ENCODE measurements at places on chromosomes 11 and 22.

GRCh38 chr22:40603088-40603605, 33.4 kb downstream of the MRTFA start:
- DNase-seq = no peak

DNA sequence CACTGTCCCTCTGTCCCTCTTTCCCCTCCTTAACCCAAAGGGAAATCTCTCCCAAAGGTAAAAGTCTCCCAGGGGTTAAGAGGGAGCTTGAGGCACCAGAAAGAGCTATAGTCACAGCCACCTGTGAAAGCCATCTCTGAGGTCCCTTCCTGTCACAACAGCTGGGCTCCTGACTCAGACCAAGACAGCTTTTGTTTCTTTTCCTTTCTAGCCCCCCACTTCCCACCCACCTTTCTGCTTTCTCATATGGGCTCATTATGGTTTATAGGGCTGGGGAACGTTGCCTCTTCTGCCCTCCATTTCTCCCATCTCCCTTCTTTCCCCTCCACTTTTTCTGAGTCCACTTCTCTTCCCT, 19.1 kb downstream of the MIF start:
- DNase-seq = no peak

GRCh38 chr11:104772806-104773241, 125.4 kb downstream of the CASP12 start:
- DNase-seq = no peak

DNA sequence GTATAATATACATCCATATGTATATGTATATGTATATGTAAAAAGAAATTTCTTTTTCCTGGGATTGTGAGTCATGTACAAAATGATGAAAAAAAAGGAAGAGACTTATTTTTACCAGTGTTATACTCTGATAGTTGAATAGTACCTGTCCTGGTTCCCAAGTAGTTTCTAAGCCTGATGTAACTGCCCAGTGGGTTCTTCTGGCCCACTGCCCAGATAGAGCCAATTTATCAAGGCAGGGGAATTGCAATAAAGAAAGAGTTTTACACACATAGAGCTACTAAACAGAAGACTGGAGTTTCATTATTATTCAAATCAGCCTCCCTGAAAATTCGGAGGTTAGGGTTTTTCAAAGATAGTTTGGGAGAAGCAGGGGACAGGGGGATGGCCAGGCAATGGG, 29.1 kb upstream of the NARS2 start:
- DNase-seq = no peak

DNA sequence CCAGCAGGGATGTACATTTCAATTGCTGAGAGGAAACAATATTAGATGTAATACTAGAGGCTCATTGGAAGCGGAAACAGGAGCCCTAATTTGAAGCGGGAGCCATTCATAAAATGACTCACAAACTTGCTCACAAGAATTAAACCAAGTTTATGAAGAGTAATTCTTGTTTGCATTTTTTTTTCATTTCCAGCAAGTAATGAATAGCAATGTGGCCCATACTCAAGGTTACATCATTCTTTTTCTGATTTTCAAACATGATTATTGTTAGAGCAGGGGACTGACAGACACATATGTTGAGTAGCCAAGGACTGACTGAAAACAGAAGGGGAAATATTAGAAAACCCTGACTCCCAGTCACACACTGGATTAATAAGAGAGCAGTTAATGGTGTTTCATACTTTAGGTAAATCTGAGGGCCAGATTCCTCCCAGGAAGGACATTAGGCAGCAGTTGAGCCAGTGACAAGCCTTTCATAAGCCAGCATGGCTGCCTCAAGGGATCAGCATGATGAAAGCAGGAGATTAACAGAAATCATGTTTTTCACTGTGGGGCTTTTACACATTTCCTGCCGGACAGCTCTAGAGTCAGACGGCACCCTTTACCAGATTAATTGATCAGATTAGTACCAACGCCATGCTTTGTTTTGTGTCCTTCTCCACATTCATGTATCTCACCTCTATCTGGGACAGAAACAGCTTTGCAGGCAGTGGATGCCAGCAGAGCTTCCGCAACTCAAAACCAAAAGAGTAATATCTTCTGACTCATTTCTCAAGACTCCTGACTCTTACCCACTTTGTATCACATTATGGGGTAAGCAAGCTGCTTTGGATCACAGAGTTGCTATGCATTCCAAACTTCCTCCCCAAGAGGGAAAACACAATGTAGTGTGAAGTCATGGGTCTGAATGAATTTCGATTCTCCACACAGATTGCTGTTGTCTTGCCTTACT, 831.6 kb downstream of the KCNA4 start:
- no peak for DNase-seq

GRCh38 chr11:86069408-86070101, 671 bp upstream of the PICALM start:
- DNase-seq = no peak

DNA sequence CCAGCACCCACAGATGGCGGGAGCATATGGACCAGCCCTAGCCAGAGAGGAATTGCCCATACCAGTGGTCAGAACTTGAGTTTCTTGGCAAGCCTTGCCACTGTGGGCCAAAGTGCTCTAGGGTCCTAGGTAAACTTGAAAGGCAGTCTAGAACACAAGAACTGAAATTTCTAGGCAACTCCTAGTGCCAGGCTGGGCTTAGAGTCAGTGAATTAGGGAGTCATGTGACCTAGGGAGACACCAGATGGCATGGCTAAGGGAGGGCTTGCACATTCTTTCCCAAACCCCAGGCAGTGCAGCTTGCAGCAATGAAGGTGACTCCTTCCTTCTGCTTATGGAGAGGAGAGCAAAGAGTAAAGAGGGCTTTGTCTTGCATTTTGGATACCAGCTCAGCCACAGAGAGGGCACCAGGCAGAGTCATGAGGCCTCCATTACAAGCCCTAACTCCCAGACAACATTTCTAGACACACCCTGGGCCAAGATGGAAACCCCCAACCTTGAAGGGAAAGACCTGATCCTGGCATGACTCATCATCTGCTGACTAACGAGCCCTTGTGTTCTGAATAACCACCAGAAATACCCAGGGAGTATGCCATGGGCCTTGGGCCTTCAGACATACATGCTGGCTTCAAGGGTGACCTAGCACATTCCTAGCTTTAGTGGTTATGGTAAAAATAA, 19.2 kb upstream of the OR56A3 start:
- no peak for DNase-seq

DNA sequence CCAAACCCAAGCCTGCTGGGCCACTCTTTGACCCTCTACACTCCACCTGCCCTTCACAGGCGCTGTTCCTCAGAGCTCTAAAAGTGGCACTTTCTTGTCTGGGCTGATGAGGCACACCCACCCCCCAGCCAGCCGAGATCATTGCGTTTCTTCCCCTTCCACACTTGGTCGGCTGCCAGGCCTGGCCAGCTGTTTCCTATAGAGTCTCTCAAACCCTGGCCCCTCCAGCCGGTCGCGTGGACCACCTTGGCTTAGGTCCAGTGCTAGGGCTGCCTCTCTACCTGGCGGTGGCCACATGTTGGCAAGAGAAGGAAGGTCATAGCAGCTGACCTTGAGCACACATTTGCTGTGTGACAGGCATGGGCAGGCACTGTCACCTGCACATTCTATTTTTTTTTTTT, 60.6 kb downstream of the PPP6R2 start:
- no peak for DNase-seq

DNA sequence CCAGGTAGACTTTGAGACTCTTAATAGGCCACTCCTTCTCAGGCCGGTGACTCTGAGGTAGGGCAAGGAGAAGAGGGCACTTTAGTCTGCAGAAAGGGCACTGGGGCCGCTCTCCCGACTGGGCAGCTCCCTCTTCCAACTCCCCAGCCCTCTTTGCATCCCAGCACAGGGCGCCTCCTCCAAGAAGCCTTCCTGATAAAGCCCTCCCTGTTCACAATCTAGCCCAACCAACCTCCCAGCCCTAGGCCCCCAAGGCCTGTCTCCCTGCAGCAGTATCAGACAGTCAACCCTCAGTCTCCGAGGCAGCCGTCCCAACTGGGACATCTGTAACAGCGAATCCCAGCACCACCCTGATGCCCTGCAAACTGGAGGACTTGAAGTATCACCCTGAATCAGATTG, 14.3 kb upstream of the PDE2A start:
- no peak for DNase-seq

GRCh38 chr11:13260963-13261588, 16.5 kb upstream of the BMAL1 start:
- no peak for DNase-seq

DNA sequence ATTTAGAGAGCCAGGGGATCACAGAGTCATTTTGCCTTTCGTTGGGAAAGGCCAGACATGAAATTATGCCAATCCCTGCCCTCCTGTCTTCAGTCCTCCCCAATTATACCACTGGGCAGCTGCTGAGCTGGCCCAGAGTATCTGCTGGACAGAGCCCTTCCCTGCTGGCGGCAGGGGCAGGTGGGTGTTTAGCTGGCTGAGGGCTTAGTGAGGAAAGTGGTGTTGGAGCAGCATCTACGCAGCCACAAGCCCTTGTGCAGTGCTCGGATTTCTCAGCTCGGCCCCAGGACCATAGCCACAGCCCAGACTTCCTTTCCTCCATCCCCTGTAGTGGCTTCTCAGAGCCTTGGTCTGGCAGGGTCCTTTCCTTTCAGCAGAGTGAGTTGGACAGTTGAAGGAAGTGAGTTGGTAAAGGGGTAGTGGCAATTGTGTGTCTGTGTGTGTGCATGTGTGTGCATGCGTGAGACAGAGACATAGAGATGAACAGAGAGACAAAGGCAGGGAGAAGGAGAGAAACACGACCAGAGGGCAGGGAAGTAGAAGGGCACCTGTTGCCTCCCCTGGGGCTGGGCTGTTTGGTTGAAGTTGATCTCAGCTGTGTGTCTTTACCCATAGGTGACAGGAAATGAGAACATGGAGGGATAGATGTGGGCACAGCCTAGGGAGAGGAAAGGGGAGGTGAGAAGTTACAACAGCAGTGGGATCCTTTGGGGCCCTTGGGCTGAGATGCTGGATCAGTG, 66.2 kb downstream of the GRIK4 start:
- no peak for DNase-seq

DNA sequence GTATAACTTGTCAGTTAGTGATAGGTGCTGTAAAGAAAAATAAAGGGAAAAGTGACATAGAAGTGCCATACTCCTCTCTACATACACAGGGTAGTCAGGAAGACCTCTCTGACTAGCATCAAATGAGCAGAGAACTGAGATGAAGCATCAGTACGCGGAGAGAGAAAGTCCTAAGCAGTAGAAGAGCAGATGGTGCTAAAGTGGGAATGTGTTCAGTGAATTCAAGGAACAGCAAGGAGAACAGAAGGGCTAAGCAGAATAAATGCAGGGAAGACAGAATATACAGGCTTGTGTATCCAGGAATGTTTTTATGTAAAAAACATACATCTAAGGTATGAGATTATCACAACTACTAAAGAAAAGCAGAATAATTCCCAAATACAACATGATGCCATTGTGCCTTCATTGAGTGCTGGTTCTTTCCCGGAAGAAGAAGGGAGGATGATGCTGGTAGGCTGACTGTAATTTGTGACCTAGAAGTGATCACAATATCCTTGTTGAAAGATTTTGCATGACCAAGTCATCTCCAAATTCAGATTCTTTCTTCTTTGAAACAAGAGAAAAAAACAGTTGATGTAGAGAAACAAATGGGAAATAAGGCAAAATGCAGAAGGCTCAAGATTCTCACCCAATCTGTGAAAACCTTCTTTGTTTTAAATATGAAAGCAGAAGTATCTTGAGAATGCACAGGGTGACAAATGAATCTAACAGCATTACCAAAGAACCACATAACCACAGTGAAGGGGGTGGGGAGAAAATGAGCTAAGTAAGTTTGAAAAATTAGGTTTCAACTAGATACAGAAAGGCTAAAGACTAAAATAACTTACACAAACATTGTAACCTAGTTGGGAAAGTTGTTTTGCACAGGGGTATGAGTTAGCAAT, 20.5 kb downstream of the MRE11 start:
- DNase-seq = no peak

DNA sequence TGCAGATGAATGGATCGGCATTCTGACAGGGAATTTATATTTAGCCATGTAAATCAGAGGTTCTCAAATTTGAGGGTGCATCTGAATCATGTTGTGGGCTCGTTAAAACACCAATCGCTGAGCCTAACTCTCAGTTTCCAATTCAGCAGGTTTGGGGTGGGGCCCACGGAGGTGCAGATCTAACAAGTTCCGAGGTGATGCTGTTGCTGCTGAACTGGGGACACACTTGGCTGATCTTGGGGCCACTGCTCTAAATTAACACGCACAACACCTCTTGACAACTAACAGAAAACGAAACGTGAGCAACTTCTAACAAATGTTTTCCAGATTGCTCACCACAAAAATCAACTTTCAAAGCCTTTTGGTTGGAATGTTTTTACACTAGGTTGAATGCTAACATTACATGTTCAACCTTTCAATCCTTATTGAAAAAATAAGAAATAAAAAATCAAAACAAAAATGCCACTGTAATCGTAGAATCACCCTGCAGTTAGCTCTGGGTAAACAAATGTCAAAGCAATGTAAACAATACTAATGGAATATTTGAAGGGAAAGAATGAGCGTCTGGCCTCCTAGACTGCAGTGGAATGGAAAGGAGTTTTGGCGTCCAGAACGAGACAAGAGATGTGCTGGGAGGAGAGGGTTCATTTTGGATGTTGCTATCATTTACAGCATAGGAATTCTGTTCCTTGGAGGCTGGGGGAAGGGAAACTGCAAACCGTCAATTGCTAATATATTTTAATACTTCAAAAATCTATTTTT, 68.3 kb upstream of the SLC6A5 start:
- no peak for DNase-seq

- DNase-seq = peak; percentile 14
Observed at GRCh38 chr22:49670456-49671330, 157.0 kb downstream of the BRD1 start.

DNA sequence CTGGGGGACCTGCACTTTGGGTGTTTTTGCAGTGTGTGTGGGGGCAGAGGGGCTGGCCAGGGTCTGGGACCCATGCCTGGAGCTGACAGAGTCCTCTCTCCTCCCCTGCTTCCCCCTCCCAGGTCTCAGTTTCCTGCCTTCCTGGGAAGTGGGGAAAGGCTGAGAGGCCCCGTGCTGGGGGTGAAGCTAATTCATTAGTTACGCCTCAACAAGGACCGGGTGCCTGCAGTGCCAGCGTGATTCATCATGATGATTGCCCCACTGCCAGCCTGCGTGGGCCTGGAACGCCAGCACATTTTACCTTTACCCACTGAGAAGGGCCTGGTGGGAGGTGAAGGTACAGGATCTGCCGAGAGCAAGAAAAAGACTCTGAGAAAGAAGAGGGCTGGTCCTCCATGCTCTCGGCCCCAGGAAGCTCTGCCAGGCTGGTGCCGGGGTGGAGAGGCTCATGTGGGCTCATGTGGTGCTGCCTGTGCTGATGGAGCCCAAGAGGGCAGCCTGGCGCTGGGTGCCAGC, 2.9 kb upstream of the LRRC10B start:
- no peak for DNase-seq

- no peak for DNase-seq
Observed at GRCh38 chr11:17314904-17315426, 36.6 kb upstream of the NCR3LG1 start.

DNA sequence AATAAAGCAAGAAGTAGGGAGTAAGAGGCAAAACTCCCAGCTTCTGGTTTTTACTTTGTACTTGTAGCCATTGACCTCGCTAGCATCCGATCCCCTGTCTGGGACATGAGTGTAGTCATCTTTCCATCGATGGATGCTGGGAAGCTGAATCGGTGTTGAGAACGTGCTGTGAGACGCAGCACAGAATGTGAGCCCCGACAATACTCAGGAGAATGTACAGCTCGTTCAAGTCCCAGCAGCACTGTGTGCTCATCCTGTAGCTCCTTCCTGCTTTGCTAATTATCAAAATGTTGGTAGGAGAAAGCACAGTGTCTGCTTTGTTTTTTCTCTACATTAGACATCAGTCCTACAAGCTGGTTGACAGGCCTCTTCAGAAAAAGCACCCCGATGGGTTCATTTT, 56.6 kb downstream of the JAM3 start:
- DNase-seq = no peak

- DNase-seq = no peak
Observed at GRCh38 chr22:17981497-17981896, 42.9 kb downstream of the MICAL3 start.
